ENCODE measurements at places on chromosomes 1 and 21.

GRCh38 chr1:209895709-209896108 lies 42.3 kb upstream of the SYT14 start:
- DNase-seq = peak; percentile 51

- peak; percentile 40 for DNase-seq
Observed at GRCh38 chr1:155978325-155978972, at the start of gene ARHGEF2. TSS of gene ARHGEF2 (minus strand) at chr1:155978547. CDS start at chr1:155978427, 120 bp downstream.

DNA sequence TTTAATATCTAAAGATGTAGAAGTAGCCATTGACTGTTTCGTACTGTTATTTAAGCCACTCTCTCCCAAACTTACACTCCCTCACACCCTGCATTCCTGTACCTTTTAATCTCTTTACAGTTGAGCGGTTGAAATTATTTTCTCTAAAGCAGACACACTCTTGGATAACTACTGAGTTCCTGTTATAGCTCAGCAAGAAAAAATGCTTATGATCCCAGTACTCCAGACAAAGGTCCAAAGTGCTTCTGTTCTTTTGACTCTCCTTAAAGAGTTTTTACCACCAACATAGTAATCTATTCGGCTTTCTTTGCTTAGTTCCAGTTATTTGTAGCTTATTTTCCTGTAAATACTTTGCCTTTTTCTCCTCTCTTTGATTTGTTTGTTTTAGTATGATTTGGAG lies 100.1 kb downstream of the ATF6 start:
- no peak for DNase-seq

DNA sequence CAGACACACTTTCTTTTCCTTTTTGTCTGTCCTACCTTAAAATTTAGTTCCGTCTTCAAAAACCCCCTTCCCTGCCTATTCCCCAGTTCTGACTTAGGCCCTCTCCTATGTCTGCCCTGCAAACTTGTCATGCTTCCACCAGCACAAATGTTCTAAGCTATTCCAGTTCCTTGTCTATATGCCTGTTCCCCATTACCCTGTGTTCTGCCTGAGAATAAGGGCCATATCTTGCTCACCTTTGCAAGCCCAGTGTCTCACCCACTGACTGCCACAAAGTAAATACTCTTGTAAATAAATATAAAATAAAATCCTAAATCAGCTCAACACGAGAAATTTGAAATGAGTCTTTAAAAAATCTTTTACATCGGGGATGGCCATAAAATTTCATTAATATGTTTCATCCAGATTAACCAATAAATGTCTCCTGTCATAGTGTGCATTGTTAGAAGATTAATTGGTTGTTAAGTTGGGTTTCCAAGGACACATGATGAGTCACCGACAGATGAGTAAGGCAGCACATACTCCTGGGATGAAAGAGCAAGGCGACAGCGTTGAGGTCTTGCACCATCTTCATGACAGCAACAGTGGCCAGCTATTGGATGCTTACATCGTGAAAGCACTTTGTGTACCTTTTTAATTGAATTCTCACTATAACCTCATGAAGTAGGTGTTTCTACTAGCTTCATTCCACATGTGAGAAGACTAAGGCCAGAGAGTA lies 92.6 kb upstream of the NGF start:
- DNase-seq = peak; percentile 59

DNA sequence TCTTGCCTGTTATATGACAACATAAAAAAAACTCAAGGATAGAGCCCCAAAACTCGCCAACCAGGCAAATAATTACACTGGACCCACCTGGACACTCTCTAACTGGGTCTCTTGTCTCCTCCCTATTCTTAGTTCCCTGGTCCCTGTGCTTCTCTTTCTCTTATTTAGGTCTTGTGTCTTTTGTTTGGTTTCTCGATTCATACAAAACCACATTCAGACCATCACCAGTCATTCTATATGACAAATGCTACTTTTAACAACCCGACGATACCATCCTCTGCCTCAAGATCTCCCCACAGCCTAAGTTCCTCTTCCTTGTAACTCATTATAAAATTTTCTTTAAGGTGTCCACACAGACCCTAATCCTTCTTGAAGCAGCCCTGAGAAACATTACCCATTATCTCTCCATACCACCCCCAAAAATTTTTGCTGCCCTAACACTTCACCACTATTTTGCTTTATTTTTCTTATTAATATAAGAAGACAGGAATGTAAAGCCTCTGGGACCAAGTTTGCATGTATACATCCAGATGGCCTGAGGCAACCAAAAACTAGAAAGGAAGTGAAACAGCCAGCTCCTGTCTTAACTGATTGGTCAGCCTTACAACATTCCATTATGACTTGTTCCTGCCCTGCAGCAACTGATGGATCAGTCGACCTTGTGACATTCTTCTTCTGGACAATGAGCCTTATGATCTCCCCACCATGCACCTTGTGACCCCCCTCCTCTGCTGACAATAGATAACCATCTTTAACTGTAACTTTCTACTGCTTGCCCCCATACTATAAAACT lies 638.2 kb downstream of the AMY1C start:
- no peak for DNase-seq

GRCh38 chr1:53579221-53580008 lies 120.2 kb downstream of the DMRTB1 start:
- no peak for DNase-seq

DNA sequence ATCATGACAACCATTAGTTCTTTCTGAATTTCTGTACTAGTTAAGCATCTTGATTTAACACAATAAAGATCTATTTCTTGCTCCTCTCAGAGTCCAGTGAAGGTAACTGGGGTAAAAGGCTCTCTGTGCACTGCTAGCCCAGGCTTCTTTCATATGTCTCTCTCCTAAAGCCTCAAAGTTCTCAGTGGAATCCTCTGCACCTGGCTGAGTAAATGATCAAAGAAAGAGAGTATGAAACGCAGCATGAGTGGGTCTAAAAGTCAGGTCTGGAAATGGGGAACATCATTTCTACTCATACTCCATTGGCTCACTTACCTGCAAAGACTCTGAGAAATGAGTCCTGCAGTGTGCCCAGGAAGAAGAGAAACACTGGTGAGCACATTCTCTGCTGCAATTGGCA lies 418.5 kb downstream of the PTPRC start:
- no peak for DNase-seq

DNA sequence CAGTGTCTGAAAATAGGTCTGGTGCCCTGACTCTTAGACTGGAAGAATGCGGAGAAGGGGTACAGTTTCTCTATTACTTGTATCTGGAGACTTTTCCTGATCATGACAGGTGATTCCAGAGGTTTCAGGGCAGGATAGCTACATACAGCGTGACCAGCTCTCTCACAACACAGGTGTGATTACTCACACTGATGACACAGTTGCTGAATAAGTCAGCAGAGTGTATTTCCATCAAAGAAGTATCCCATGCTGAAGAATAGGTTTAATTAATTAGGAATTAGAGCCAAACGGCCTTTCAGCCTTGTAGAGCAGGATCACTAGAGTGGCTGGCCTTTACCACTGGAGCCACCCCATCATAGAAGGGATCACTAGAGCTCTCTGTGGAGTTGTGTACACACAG lies 298.6 kb downstream of the LMX1A start:
- DNase-seq = no peak

Measured in SW 1271 (cell line).